ENCODE measurements at places on chromosomes 5 and 9.

DNA sequence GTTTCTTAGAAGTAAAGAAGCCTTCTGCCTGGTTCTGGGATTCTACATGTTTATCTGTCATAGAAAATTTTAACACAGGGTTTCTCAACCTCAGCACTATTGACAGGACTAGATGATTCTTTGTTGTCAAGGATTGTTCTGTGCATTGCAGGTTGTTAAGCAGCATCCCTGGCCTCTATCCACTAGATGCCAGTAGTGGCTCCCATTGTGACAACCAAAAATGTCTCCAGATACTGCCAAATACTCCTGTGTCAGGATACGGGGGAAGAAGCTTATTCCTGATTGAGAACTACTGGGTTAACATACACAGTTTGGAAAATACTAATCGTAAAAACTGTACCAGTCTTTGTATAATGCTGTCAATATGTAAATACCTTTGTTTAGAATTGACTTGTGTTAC, 167.1 kb downstream of the NIPBL start:
- no peak for DNase-seq

DNA sequence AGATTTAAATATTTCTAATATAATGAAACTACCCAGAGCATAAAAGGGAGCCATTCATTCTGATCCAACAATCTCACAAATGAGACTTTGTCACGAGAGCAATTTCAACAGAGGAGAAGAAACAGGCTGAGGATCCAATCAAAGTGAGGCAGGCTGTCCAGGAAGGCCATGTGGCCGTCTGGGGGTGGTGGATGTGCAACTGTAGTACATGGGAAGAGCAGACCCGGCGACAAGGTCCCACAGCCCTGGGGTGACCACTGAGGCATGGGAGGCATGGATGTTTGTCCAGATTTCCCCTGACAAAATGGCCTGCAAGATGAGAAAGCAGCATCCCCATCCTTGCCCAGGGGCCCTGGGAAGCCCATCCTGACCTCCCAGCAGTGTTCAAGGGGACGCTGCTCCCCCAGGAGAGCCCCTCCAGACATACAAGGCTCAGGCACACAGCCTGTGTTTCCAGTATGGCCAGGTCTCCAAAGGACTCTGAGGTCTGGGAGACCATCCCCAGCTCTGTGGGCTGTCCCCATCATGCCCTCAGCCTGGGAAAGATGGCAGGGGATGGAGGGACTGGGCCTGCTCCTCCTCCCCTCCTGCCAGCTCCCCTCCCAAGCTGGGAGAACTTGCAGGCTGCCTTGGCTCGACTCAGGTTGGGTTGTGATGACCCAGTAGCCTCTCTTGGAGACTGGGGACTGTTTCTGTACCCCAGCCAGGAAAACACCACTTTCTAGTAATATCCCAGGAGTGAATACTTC, 27.5 kb upstream of the FCN2 start:
- no peak for DNase-seq

GRCh38 chr5:73793911-73794310, 167.9 kb downstream of the ARHGEF28 start:
- DNase-seq: no peak

DNA sequence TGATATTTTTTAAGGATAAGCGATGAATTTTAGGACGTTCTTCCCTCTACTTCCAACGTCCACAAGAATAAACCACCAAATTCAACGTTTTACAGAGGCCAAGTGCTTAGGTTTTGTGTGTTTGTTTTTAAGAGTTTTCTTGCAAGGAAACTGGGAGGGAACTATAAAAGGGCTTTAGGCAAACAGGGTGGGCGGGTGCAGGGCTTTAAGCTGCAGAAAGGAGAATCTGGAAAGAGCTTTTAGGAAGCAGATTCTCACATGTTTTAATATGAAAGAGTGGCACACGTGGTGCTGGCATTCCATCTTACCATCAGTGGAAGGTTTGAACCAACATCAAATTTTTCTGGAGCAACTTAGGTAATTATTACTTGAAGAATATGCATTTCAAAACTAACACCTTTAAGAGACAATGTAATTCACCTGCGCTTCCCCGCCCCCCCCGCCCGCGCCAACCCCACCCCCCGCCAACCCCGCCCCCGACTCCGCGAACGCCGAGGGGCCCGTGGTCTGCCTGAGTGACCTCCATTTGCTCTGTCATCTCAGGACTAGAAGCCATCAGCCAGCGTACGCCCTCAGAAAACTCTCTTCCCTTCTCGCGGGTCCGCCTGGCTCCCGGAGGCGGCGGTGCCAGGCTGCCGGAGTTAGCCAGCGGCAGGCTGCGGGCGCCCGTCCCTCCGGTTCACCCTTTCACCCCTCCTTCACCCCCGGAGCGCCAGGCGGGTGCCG, 911 bp upstream of the PIK3R1 start:
- DNase-seq: no peak

DNA sequence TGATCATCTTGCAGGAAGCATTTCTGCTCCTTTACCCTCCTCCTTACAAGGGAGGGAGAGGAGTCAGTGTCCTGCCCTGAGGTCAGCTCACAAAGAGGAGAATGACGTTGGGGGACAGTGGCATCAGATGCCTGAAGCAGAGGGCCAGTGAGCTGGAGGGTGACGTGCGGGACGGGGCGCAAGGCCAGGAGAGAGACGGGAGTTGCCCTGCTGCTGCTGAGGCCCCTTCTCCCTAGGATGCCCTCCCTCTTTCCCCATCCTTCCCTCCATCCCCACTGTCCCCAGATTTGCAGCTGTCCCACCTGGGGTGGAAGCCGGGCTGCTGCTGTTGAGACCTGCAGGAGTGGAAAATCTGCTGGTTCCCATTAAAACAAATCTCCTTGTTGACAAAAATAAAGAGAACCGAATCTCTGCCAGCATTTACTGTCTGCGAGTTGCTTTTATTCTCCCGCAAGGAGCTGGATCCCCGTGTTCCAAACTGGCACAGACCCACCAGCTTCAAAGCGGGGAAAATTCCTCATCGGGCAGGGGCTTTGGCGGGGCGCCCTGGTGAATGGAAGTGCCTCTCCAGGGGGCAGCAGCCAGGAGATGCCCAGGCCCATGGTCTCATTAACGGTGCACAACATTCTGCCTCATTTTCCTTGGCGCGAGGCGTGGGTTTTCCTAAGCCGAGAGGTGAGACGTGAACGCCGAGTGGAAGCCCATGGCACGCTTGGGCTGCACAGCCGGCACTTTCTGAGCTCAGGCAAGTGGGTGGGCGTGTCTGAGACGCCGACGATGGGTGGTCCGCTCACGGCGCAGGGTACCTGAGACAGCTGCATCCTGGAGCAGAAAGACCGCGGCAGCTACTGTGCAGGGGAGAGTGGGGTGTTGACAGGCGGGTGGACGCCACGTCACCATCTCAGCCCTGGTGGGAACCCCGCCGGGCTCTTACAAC, 13.9 kb upstream of the COL5A1 start:
- DNase-seq: no peak

Measured in COR-L47 (cell line).